ENCODE measurements at places on chromosomes 3 and 15.

DNA sequence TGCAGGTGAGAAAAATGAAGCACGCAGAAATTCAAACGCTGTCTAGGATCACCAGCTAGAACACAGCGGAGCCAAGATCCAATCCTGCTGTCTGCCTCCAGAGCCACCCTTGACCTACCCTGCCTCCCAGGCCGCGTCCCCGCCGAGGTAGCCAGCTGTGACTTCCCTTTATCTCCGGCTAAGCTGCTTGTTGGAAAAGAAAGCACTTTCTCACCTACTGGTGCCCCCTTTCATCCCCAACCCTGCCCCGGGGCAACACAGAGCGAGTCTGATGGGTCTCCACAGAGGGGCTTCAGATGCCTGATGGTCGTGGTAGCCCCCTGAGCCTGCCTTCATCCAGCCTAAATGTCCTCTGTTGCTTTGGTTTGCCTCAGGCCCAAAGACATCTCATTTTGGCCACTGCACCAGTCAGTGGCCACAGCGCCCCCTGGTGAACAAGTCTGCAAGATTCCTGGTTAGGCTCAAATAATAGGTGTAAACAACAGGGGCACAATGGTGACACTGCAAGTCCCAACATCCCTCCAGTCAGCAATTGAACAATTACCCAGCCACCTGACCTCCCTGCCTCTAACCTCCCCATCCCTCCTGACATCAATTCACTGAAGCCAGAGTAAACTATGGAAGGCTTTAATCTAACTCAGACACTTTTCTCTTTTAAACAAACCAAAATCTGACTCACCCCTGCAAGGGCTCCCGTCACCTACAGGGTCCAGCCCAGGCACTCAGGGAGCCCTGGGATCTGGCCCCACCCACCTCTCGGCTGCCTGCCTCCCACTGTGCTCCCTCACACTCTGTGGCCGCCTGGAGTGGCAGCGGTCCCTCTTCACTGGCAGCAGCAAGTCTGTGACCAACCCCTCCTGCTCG lies 27.3 kb upstream of the BCL2L10 start:
- DNase-seq, result peak; percentile 85

DNA sequence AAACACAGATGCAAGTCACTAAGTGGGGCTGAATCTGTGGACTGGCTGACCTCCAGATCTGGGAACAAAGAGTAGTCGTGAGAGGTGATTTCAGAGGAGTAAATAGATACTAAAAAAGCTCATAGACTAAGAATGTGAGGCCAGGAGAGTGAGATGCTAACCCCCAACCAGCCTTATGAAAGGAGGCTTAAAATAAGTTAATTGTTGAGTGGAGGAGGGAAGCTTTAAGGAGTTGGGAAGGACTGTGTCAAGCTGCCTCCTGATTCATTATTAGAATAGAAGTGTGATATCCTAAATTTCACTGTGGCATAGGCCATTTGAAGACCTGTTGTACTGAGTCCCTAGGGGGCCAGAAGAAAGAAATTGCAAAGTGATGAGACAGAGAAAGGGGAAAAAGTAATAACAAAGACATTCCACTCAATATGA lies 107.6 kb downstream of the RBPMS2 start:
- DNase-seq, result no peak

DNA sequence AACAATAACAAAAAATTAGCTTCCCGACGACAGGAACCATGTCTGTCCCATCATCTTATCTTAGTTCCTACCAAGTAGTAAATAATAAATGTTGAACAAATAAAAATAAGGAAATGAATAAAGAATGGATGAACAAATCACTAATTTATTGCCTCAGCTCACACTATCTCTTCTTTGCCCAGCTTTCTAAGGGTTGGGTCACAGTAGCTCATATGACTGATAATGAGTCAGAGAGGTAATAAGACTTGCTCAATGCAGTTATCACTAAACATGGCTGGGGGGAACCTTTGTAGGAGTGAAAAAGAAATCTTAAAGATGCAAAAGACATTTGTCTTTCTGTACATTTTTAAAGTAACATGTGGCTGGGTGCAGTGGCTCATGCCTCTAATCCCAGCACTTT lies 182.2 kb downstream of the WDR76 start:
- DNase-seq, result no peak

DNA sequence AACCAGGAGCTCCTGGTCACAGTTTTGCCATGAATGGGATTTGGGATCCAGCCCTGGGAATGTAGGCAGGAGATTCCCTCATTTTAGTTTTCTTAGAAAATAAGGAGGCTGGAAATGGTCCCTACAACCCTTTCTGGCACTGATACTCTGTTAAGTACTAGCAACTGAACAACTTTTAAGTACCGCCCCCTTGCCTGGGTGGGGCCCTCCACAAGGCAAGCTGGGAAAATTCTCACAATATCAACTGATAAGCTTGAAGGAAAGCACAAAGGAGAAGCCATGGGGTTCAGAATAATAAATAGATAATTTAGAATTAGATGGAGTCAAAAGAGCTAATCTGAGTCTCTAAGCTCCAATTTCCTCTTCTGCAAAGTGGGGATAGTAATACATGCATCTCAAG lies 4.2 kb upstream of the DGKG start:
- DNase-seq, result no peak

DNA sequence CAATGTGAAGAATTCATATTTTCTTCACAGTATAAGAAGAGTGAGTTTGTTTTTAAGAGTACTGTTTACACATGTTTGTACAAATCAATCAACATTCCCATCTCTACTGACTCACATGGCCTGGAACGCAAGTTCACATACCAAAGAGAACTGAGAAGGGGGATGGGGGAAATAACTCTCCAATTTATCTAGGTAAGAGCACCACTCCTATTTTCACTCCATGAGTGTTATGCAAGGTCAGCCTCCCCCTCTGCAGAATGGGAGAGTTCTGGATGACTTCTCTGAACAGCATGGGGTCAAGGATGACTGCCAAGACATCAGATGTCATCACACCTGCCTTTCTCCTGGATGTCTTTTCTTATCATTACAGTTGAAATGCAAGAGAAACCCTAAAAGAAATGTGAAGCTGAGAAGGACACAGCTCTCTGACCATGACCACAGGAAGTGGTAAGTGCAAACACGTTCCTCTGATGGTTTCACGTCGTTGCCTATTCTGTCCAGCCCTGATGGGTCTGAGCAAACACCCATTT lies 95.2 kb downstream of the SEMA6D start:
- no peak for DNase-seq

DNA sequence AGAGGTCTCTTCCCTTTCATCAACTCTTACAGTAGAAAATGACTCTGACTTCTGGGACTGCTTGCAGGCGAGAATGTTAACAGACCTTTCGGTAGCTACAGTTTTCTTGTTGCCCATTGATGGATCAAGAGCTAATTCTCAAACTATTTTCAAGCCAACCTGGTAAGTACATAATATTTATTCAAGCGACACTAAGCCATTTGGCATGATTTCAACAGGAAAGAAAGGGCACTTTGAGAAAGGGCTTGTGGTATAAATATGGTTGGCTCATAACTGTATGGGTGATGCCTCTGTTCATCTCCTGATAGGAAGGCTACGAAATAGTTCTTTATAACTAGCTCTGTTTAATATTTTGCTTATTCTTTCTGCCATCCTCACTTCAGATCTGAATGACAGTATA lies 196.2 kb upstream of the CNTN4 start:
- DNase-seq, result no peak

- DNase-seq, result no peak
These were observed 364.0 kb downstream of the CNTN6 start for GRCh38 chr3:1456781-1457311.

DNA sequence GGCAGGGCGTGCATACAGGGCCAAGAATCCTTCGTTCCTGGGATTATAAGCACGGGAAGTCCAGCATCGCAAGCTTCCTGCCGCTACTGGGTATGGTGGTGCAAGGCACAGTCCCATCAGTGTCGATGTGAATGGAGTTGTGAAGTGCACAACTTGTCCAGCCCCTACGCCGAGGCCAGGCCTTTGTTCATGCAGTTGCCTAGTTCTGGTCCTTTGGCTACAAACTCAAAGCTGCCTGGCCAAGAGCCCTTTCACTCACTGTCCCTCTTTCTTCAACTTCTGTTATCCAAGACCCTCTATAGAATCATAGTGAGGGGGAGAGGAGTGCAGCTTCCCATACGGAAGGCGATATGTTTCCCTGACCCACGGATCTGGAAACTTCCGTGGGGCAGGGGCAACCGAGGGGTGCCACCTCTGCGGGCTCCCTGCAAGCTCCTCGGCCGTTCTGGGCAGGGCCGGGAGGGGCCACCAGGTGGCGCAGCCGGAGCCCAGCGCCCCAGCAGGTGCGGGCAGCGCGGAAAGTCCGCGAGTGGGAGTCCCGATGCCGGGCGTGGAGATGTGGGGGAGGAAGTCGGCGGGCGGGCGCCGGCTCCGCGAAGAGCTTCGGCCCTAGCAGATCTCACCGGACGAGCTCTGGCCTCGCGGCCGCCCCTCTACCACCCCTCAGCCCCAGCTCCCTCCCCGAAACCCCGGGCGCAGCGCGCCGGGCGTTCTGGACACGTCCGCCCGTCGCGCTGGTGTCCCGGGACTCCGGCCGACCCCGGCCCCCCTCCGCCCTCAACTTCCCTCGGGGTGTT lies 693 bp downstream of the RASGRP1 start:
- DNase-seq, result peak; percentile 97

- no peak for DNase-seq
These were observed 201.5 kb upstream of the IL12A start for GRCh38 chr3:159787178-159787574.

GRCh38 chr3:107988460-107989175 lies 102.2 kb downstream of the CD47 start:
- no peak for DNase-seq

- DNase-seq, result no peak
These were observed 97.4 kb upstream of the HACD2 start for GRCh38 chr3:123682302-123682701.

GRCh38 chr3:167742338-167742737 lies 6.8 kb downstream of the SERPINI1 start:
- no peak for DNase-seq

- DNase-seq, result no peak
These were observed 45.2 kb downstream of the CDCP1 start for GRCh38 chr3:45100981-45101407.

- DNase-seq, result no peak
These were observed 134.8 kb downstream of the THRB start for GRCh38 chr3:24359645-24360462.

- no peak for DNase-seq
These were observed 3.4 kb downstream of the UROC1 start for GRCh38 chr3:126514161-126514560.

DNA sequence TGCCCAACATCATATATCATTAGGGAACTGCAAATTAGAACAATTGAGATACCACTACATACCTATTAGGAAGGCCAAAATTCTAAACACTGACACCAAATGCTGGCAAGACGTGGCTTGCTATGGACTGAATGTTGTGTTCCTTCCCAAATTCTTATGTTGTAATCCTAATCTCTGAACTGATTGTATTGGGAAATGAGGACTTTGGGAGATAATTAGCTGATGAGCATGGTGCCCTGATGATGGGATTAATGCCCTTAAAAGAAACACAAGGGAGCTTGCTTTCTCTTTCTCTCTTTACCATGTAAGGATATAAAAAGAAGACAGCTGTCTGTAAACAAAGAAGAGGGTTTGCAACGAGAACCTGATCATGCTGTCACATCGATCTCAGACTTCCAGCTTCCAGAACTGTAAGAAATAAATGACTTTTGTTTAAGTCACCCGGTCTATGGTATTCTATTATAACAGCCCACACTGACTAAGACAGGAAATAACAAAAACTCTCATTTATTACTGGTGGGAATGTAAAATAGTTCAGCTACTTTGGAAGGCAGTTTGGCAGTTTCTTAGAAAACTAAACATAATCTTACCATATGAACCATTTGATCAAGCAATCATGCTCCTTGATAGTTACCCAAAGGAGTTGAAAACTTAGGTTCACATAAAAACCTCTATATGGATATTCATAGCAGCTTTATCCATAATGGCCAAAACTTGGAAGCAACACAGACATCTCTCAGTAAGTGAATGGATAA lies 458.3 kb upstream of the CBLB start:
- DNase-seq, result no peak

DNA sequence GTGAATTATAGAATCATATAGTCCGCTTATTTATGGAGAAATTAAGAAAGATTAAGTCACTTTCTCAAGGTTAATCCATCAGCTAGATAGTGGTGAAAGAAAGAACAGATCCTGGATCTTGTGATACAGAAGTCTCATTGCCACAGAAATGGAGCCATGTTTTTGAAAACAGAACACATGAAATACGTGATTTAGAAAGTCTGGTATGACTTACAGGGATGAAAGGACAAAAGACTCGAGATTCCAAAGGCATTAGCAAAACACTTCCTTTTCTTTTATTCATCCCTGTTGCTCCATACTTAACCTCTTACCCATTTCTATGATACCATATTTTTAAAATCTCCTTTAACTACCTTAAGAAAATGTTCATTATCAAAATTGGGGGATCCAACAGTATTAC lies 40.0 kb upstream of the TEX9 start:
- no peak for DNase-seq

DNA sequence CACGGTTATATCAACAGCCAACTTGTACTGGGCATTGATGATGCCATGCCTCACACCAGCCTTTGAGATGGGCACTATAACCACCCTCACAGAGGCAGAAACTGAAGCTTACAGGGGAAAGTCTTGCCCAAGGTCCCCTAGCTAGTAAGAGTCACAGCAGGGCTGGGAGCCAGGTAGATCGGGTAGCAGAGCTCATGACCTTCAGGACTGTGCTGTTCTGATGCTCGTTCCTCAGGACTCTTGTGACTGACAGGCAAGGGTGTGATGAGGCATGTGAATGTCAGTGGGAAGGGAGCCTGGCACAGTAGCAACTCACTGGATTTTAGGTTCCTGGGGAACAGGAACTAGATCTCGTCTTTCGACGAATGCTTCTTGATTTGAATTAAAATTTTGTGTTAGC lies 65.7 kb downstream of the RLBP1 start:
- DNase-seq, result no peak

DNA sequence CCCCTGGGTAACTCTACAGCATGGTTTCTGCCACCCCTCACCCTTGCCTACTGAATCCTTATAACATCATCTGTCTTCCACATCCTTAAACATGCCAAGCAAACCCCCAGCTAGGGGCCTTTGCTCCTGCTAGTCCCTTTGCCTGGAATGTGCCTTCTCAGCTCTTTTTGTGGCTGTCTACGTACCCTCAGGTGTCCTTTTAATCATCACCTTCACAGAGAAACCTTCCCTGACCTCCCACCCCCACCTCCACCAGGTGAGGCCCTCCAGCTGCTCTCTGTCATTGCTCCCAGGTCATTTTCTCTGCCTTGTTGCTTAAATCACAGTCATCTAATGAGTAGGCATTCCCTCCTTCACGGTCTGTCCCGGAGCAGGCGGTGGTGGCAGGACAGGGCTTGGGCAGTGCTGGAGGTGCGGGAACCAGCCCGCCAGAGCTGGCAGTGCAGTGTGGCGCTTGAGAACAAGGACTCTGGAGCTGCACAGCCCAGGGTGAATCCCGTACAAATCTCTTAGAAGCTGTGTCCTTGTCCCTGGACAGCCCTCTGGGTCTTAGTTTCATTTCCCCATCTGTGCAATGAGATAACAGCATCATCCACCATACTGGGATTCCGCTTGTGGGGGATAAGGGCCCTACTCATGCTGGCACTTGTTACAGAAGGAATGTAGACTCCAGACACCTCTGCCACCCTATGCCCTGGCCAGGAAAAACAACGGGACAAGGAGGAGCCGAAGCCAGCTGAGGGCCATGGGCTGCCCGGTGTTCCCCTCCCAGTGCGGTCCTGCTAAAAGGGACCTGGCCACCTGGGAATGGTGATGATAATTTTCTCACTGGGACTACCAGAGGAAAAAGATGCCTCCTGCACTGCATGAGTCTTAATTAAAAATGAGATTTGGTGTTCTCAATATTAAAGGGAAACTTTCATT lies 52.1 kb upstream of the IQSEC1 start:
- no peak for DNase-seq
